Activated CD4-positive, alpha-beta T cell treated with anti-CD3 and anti-CD28 coated beads for 48 hours (primary cell): ENCODE measurements at places on chromosomes 2 and 18.
A peak's percentile ranks its signal among the peaks of the same experiment; 100 is the strongest.

DNA sequence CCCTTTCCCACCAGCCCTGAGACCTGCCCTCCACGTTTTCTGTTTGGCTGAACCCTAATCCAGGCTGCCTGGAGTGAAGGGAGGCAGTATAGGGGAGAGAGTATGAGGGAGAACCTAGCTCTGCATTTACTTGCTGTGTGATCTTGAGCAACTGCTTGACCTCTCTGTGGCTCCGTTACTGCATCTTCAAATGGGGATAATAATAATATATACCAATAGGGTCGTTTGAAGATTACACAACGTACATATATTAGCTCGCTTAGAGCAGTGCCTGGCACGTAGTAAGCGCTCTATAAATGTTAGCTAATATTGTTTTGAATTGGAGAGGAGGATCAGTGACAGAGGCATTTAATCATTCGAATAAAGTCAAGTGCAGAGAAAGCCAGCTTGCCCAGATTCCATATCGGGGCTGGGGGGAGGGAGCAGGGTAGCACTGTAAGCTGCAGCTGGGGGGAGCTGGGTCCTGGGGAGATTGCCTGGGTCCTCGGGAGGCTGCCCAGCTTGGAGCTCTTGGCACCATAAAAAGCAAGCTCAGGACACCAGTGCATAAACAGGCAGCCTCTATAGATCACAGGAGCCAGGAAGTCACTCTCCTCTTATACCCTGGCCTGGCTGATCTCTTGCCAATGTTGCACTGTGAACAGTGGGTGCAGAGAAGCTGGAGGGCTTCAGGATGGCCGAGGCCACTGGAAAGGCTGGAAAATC is 19.1 kb downstream of the KCNK3 start:
- no peak for DNase-seq

DNA sequence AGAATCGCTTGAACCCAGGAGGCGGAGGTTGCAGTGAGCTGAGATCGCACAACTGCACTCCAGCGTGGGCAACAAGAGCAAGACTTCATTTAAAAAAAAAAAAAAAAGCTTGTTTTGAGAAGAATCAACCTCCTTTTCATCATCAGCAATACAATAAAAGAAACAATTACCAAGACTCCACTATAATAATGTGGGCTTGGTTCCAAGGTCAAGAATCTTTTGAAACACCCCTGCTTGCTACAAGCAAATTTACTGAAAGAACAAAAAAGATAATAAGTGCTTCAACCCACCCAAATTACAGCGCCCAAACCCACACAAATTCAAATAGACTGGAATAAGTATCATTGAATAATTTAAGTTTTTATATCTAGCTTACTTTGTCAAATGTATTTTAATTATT is 33.6 kb upstream of the MAPRE3 start:
- no peak for DNase-seq

- no peak for DNase-seq
These were observed 332.9 kb upstream of the NT5C1B start for GRCh38 chr2:18922276-18922675.

GRCh38 chr2:120237491-120237902 is 14.3 kb upstream of the TMEM185B start:
- DNase-seq = no peak

DNA sequence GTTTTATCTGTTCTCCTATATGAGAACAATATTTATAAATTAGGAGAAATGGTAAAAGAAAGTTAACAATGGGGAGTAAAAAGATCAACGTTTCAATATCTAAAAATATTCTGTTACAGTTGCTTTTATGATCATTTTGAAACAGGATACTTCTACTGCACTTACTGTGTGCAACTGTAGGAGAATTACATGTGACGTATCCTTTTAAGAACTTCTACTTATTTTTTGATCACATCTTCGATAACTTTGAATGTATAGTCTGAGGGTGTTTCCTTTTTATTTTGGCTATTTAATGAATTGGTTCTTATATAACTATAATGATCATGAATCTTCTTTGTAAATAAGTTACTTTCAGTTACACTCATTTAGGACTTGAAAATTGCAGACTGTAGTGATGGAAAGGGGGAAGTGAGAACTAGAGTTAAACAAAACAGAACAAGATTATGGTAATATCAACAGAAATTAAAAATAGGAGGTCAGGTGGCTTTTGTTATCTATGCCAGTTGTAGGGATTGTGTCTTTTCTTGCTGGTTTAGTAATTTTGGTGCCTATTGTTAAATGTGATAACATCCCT is 109.9 kb downstream of the MSTN start:
- DNase-seq = no peak

- no peak for DNase-seq
These were observed 2.9 kb downstream of the CHRND start for GRCh38 chr2:232528746-232529460.

GRCh38 chr2:75603477-75603876 is 42.7 kb upstream of the EVA1A start:
- DNase-seq = no peak

DNA sequence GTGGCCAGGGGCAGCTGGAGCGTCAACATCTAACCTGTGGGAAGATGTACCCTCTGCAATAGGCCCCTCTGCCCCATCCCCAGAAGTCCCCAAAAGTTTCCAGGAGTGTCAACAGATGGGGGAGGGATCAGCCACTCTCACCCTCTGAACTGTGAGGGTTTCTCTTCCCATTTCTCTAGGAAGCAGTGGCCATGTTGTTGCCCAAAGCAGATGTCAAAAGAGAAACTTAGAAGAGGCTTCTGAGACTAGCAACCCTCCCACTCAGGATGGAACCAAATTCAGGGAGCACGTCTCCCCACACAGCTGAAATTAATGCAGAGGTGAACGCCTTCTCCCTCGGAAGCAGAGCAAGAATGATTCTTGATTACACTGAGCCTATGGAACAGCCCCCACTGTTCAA is 70.3 kb downstream of the ARL4C start:
- DNase-seq = peak; percentile 34

- DNase-seq = no peak
These were observed 29.3 kb downstream of the UBE2F start for GRCh38 chr2:237996021-237996593.

GRCh38 chr2:8080063-8080462 is 601.8 kb upstream of the ID2 start:
- no peak for DNase-seq

DNA sequence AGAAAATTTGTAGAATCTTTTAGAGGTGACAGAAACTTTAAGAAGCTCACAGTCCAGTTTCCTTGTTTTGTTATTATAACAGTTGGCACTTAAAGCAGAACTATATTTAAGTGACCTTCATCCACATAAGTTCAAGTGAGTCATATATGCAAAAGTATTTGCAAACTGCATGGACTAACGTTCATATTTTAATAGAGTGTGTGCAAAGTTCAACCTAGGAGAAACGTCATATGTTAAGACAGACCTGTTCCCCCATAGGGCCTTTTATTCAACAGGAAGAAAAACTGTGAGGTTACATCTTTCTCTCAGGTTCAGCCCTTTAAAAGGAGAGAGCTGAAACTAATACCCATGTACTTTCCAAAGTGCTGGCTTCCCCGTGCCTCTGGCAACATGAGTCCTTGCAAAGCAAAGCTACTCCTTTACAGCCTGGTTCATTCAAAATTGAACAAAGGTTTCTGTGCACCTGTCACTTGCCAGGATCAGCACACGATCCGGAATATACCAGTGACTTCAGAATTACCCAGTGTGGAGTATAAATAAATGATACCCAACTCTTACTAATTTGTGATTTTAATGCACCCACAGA is 280.0 kb upstream of the RAB12 start:
- DNase-seq = no peak

DNA sequence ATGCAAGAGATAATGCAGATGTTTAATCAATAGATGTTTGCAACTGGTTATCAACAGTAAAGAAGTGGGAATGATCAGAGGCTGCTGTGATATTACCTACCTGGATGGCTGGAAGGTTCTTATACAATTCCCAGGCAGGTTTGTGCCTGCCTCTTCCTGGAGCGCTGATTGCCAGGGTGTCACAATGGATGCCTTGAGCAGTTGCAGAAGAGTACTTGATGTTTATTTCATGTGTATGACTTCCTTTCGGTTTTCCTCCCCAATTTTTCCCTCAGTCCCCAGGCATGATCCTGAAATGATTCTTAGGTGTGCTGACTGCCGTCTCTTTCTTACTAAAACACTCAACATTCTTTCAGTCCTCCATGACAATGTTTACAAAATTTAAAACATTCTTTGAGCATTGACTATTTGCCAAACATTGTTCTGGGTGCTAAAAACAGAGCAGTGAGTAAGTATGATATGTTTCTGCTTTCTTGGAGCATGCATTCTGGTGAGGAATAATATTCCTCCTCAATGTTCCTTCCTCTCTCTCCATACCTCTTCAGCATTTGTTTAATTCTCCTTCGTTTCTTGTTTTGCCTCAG is 416.6 kb upstream of the TRIB2 start:
- no peak for DNase-seq

DNA sequence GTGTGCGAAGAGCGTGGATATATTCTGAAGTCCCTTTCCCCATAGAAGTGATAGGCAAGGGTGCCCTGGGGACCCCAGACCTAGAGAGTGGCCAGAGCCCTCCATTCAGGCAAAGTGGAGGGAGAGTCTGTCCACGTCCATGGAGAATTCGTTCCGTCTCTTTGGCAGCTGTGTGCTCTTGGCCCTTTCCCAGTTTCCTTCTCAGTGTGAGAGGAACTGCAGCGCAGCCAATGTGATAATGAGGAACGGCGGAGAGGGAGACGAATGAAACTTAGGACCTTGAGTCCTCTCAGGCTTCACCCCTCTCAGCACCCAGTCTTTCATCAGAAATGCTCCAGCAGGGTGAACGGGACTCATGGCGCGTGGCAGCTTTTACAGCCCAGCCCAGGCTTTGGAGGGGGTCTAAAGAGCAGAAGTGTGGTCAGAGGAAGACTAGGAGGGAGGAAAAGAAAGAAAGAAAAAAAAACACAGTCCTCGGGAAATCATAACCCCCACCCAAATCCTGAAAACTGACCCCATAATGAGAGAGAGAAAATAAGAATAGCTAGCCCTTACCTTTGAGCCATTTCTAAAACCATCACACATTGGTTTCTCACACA is 95.0 kb upstream of the RIOK3 start:
- DNase-seq = no peak

- DNase-seq = no peak
These were observed 66.1 kb upstream of the SMAD7 start for GRCh38 chr18:49016648-49017539.

- DNase-seq = no peak
These were observed 56.7 kb downstream of the NEMP2 start for GRCh38 chr2:190477661-190478454.

- no peak for DNase-seq
These were observed 16.9 kb upstream of the ACKR3 start for GRCh38 chr2:236552581-236553363.

DNA sequence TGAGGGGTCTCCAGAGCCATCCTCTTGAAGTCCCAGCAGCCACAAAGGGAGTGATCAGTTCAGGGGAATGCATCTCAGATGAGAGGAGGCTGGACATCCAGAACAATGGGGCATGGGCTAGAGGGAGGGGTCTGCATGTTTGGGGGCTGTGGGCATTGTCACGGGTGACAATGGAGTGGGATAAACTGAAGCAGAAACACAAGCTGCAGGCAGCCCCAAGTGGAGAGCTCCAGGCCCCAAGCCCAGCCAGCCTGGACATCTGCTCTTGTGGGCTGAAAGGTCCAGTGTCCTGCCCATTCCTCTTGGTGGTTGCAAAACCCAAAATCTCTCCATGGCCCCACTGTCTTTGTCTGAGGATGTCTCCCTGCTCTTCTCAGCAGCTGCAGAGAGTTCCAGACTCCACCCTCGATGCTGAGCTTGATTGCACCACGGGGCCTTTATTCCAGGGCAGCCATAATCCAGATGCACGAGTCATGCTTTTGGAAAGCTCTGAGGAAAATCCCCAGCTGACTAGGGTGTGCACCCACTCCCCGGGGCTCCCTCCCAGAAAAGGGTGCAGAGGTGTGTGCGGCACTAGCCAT is 149.4 kb downstream of the TNS1 start:
- no peak for DNase-seq

DNA sequence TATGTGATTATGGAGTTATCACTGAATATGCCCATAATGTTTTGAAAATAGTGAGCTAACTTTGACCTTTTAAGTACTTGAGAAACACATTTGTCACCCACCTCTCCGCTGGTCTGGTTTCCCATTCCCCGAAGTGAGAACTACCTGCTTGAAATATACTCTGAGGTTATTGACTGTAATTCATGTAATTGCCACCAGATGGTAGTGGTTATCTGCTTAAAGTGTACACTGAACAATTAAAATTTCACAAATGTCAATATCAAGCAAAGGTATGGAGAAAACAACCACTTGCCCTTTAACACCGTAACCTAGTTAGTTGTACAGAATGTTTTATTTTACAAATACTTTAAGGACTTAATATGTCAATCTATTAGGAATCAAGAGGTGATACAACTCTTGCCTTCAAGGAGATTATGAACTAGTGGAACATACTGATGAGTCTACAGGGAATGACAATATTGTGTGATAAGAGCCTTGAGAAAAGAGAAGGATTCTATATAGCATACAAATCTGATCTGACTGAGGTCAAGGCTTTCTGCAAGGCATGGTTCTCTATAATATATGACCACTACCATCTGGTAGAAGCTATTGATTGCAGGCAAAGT is 316.8 kb upstream of the KCNH7 start:
- no peak for DNase-seq

DNA sequence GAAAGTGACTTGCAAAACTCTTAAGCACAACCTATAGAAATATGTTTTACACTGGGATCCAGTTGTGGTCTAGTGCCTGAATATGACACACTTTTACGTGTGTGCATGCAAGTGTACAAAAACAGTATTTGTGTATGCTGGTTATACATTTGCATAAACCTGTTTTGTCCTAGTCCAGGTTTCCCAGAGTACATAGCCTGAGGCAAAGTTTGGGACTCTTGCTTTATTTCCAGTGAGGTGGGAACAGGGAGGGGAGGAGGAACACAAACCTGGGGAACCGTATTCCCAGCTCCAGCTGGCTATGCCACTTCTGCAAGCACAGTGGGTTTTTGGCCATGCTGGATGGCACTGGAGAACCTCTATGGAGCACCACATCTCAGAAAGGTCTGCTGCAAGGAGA is 481.1 kb upstream of the HS6ST1 start:
- no peak for DNase-seq

- no peak for DNase-seq
These were observed 2.0 kb downstream of the KCNF1 start for GRCh38 chr2:10913501-10914271.

- DNase-seq = no peak
These were observed 4.1 kb downstream of the MYCN start for GRCh38 chr2:15944325-15945017.

- no peak for DNase-seq
These were observed 104.0 kb downstream of the R3HDM1 start for GRCh38 chr2:135635212-135635835.

DNA sequence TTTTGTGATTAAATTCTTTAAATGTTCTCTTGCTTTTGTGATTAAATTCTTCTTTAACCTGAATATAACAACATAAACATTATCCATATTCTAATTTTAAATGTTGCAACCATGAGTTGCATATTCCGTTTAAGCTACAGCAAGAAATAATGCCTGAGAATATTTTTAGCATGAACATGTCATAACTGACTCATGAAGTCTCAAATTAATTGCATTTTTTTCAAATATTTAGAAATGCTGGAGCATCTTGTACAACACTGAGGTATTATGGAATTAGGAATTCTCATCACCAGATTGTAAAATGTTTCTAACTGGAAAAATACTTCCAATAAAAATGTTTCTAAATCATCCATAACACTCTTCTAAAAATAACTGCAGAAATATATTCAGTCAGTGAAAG is 14.7 kb downstream of the ROCK2 start:
- DNase-seq = no peak

- DNase-seq = no peak
These were observed 279.7 kb downstream of the MBD5 start for GRCh38 chr2:148300544-148300943.

GRCh38 chr2:64861452-64862397 is 127.5 kb upstream of the SLC1A4 start:
- no peak for DNase-seq

- no peak for DNase-seq
These were observed 585.4 kb upstream of the ID2 start for GRCh38 chr2:8096484-8096883.
